ENCODE measurements at places on chromosomes 7 and 10. TPM values are rescaled to one million over a fixed set of nuclear protein-coding genes. Genes with fewer than 3 reads are reported as not detected.

DNA sequence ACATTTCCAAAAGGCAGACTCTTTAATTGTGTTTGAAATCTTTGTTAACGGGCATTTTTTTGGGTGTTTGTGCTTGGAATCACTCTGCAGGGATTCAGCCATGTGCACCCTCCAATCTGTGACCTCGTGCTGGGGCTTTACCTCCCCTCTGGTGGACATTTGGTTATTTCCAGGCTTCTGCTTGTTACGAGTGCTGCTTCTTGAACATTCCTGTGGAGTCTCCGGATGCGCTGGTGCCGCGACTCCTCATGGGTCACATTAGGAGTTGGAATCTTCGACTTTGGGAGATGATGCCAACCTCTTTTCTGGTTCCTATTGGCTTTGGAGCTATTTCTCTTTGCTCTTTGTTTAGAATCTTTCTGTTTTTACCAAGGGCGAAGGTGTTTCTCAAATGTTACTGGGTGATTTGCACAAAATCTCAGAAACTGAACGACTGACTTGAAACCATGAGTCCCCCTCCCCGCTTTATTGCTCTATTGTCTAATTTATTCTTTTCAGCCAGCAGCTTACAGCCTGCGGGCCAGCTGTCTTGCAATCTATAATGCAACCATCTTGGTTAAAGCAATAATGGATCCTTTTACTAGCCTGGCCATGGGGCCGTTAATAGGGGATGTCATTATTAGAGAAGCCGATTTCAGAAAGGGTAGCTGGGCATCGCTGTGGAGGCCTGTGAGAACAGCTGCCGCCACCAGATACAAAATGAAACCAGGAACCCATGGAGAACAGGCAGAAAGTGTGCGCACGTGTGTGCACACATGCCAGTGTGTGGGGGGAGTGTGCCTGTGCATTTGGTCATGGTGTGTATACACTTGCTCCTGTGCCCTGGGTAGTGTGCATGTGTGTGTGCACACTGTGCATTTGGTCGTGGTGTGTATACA is 9.9 kb upstream of the DPYSL4 start:
- H3K4me3 ChIP-seq = no peak overlapping the region
- DNase-seq = no peak
- no peaks in the 10 kb centered on the region for H3K27me3 ChIP-seq
- no peak overlapping the region for H3K27ac ChIP-seq
- no peaks in the 10 kb centered on the region for H3K4me1 ChIP-seq
- H3K36me3 ChIP-seq = no peaks in the 10 kb centered on the region

GRCh38 chr7:33750177-33750576 is 155.2 kb upstream of the BMPER start:
- no peak overlapping the region for H3K27ac ChIP-seq
- no peak for DNase-seq
- no peaks in the 10 kb centered on the region for H3K27me3 ChIP-seq
- no peak overlapping the region for H3K4me3 ChIP-seq
- no peaks in the 10 kb centered on the region for H3K36me3 ChIP-seq

DNA sequence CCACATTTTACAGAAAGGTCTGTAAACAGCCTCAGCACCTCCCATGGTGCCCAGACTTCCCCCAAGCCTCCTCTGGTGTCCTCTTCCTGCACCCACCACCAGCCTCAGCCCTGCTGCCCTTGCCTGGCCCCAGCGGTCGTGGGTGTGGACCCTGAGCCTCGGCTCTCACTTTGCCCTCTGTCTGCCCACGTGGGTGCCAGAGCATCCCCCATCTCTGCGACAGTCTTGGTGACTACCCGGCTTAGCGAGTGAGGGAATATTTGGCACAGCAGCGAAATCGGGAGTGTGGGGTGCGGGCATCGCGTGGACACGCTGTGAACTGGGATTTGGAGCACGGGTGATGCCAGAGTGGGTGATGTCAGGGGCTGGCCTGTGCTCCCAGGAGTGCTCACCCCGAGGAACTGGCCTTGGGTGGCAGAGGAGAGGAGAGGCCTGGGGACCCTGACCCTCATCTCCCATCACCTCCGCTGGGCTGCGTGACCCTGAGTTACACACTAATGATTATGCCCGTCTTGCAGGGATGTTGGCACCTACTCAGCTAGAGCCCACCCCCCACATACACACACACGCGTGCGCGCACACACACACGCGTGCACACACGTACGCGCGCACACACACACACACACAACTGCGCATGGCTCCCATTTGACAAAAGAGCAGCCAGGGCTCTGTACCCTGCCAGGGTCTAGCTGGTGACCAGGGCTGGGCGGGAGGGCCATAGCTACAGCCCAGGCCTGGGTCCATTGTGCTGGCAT is 8.7 kb downstream of the ELFN1 start:
- no peaks in the 10 kb centered on the region for H3K4me1 ChIP-seq
- H3K36me3 ChIP-seq = no peaks in the 10 kb centered on the region
- no peak overlapping the region for H3K4me3 ChIP-seq
- H3K27ac ChIP-seq = no peak overlapping the region
- DNase-seq = peak; percentile 12
- H3K27me3 ChIP-seq = peaks cover 5% of the 10 kb centered on the region

DNA sequence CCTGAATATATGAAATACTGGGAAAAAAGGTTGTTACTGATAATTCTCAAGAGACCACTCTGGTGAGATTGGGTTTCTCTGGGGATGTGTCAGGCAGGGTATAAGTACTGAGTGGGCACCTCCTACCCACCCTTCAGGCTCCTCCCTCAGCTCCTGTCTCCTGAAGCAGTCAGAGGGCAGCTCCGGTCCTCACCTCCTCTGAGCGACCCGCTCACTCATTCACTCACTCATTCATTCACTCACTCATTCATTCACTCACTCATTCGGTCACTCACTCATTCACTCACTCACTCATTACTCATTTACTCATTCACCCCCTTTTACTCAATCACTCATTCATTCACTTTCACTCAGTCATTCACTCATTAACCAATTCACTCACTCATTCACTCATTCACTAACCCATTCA is 6.9 kb upstream of the PFKP start:
- H3K36me3 ChIP-seq = no peaks in the 10 kb centered on the region
- no peak overlapping the region for H3K27ac ChIP-seq
- no peaks in the 10 kb centered on the region for H3K4me1 ChIP-seq
- no peaks in the 10 kb centered on the region for H3K27me3 ChIP-seq

CTAGE15 gene
- 0.97 TPM for polyA plus RNA-seq

COBL gene
- 7.5 TPM for polyA plus RNA-seq

TMEM225B gene
- 1.1 TPM for polyA plus RNA-seq

TCAF2 gene
- polyA plus RNA-seq = 6.9 TPM
